ENCODE measurements at places on chromosomes 3 and 15.

- DNase-seq: no peak
Measured at GRCh38 chr15:44188795-44189194, 6.3 kb downstream of the FRMD5 start.

DNA sequence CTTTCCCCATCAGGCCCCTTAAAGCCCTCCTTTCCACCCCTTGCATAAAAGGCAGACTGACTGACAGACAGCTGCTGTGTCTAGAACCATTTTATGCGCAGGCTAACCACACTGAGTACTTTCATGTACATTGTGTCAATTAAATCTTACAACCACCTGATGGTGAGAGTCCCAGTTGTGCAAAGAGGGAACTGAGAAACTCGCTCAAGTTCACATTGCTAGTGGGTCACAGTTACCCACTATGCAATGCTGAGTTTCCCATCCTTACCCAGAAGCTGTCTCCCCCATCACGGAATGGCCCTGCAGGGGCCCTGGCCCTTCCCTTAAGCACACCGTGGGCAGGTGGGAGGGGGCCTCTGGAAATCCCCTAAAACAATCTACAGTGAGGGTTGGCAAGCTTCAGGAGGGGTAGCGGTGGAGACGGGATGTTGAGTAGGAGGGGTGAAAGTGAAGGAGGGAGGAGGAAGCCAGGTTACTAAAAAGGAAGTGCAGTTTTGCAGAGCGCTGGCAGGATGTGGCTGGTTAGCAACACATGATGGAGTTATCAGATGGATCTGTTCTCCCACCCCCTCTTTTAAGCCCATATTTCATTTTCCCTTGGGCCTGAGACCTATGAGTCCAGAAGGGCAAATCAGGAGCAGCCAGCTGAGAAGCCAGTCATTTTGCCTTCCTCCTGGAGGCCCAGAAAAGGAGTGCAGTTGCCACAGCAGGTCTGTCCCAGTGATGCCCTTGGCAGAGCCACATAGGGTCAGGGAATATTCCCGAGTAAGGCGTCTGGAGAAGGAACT is 30.0 kb downstream of the STARD5 start:
- no peak for DNase-seq

DNA sequence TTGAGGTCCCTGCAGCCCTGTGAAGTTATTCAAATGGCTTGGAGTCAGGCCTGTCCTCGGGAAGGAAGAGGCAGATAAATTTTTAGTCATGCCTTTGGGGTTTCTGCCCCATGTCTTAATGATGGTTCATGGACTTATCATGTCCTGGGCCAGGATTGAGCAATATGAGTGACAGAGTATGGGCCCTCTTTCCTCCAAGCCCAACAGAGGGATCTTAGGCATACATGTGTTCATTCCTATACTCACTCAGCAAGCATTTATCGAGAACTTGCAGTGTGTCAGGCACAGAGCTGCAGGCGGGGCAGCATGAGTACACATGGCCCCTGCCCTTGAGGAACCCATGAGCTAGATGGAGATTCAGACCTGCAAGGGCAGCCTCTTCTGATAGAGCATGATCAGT is 6.2 kb downstream of the ESYT3 start:
- no peak for DNase-seq

DNA sequence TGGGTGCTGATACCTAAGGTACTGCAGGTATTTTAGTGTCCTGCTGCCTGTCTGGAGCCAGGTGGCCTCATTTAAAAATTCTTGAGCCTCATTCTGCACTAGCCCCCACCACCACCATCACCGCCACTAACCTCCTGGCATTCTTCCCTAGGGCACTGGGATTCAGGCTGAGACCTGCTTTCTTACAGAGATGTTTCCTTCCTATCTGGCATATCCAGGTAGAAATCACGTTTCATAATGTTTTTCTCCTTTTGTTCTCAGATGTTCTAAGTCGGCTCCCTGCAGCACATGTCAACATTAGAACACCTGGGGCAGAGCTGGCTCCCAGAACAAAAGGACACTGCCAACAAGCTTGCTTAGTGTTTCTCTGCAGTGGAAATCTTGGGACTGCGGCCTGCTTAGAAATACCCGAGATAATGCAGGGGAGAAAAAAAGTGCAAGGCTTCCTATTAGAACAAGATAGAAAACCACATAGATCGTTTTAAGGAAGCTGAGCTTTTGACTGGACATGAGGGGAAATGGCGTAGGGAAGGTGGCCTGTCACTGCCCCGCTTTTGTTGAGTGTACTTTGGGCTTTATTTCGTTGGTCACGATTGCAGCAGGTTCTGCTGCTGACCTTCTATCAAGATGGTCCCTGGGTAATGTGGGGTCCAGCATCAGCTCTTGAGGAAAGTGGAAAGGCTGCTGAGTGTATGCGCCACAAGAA is 59.6 kb upstream of the PPARG start:
- no peak for DNase-seq

DNA sequence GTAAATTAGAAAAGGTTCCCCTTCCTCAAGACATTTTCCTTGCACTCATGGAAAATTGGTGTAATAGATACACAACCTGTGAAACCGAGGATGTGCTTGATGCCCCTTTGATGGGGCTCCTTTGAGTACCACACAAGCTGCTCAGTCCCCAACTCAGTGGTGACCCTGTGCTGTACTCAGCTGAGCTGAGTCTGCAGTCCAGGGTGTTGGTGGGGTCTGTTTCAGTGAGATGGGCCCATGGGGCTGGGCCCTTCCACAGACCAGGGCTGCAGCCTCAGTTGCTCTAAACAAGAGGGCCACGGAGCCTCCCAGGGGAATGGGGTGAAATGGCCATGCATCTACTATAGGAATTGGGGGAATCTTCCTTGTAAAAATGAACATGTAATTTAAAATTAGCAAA is 39.3 kb downstream of the KY start:
- no peak for DNase-seq

- no peak for DNase-seq
Measured at GRCh38 chr3:2599471-2599870, 500.8 kb downstream of the CNTN4 start.

- no peak for DNase-seq
Measured at GRCh38 chr3:99639579-99639978, 1.2 kb downstream of the COL8A1 start.

GRCh38 chr15:79516155-79516554 is 84.0 kb downstream of the MINAR1 start:
- no peak for DNase-seq

DNA sequence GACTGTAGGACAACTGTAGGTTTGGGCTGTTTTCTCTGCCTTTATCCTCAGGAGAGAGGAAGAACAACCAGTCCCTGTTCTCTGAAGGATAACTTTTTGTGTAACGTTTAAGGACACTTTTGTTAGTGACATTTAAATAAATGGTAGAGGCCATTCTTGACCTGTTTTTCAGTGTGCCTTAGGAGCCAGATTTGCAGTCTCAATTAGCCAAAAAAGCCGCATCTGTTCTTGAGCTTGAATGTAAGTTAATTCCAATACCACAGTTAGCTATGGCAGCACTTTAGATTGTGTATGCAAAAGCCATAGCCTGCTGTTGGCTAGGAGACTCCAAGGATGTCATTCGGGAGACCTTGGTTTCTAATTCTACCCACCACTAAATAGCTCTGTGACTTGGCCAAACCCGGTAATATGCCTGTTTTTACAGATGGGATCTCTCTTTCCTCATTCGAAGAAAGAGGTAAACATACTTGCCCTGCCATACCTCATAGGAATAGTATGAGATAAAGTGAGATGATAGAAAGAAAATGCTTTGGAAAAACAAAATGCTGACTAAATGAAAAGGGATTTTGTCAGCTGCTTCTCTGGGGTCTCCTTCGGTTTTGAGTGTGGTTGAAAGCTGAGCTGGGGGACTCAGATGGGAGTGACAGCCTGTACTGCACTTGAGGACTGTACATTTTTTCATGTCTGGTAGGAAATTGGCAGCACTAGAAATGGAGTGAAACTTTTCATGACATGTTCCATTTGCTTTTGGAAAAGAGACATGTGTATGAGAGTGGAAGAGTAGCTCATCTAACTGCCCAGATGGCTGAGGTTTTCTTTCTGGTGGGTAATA is 57.3 kb upstream of the ROPN1 start:
- no peak for DNase-seq

- no peak for DNase-seq
Measured at GRCh38 chr3:133381346-133382109, 18.3 kb upstream of the BFSP2 start.

- no peak for DNase-seq
Measured at GRCh38 chr3:140753865-140754754, 76.2 kb downstream of the TRIM42 start.

- DNase-seq: no peak
Measured at GRCh38 chr3:32017286-32017685, 35.7 kb downstream of the ZNF860 start.

DNA sequence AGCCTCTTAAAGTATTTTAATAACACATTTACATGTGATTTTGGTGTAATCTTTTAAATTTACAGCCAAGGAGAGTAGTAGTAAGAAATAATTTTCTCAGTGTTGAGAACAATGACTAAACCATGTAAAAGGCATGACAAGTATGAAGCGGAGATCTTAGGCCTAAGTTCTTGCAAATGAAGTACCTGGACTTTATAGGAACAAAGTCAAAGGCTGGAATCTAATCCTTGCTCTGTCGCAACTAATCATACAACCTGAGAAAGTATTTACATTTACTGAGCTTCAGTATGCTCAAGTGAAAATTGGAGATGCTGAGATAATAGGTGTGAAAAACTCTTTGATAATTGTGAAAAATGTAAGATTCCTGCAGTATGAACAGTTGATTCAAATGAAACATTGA is 86.4 kb upstream of the VGLL3 start:
- DNase-seq: no peak

DNA sequence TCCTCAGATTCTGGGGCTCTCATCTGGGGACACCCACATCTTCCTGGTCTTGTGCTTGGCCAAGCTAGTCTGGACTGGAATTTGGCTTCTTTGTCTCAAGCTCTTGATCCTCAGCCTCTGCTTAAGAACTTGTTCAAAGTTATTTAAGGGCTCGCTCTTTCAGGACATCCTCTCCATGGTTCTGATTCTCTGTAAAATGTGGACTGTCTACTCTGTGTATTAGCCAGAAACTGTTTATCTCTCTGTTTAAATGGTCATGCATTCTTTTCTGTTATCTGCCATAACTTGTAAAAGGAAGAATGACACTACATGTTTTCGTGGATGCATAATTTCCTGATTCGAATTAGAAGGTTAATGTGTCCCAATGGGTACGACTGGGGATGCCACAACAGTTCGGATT is 79.4 kb downstream of the COL6A5 start:
- no peak for DNase-seq

DNA sequence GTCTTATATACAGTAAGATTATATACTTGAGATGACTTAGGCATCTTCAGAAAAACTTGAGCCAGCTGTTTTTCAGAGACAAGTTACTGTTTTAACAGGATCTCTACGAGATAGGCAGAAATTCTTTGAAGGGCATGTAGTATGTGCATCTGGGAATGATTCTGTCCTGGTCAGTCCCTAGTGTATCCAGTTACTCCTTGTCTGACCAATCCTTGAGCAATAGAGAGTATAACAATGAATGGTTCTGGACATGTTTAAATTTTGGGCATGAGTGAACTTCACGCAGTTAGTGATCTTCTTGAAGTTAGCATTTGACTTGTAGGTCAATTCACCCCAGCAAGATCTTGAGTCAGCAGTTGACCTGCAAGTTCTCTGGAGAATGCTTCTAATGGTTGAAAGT is 24.7 kb upstream of the HHLA2 start:
- DNase-seq: no peak

DNA sequence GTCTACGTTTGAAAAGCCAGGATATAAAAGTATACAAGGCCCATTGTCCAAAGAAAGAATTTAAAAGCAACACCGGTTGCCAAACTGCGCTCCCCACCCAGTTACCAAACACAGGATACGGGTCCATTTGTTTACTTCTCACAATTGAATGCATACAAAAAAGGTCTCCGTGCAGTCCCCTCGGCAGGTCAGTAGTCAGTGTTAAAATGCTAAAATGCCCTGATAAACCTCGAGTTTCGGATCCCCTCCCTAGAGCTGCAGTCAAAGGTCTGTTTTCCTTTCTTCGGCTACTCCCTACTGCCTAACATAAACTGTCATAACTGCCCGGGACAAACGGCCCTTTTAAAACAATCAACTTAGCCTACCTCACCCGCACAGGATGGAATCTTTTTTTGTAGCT is 534.6 kb downstream of the FOXP1 start:
- peak; percentile 38 for DNase-seq

GRCh38 chr3:129047553-129047839 is 13.1 kb upstream of the GP9 start:
- no peak for DNase-seq

DNA sequence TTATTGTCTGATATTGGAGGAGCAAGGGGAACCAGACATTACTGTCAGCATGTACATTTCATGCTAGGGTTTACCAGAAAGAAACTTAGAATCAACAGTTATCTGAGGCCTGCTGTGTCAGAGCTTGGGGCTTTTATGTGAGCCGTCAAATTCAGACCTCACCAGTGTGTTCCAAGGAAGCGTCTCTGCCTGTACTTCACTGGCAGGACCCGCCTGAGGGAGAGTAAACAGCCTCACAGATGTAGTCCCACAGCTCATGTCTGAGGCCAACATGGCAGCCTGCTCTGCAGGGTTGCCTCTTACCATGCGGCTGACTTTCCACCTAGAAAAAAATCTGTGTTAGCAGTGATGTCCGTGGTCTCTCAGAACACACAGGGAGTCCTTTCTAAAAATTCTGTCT is 74.3 kb downstream of the GHSR start:
- no peak for DNase-seq

DNA sequence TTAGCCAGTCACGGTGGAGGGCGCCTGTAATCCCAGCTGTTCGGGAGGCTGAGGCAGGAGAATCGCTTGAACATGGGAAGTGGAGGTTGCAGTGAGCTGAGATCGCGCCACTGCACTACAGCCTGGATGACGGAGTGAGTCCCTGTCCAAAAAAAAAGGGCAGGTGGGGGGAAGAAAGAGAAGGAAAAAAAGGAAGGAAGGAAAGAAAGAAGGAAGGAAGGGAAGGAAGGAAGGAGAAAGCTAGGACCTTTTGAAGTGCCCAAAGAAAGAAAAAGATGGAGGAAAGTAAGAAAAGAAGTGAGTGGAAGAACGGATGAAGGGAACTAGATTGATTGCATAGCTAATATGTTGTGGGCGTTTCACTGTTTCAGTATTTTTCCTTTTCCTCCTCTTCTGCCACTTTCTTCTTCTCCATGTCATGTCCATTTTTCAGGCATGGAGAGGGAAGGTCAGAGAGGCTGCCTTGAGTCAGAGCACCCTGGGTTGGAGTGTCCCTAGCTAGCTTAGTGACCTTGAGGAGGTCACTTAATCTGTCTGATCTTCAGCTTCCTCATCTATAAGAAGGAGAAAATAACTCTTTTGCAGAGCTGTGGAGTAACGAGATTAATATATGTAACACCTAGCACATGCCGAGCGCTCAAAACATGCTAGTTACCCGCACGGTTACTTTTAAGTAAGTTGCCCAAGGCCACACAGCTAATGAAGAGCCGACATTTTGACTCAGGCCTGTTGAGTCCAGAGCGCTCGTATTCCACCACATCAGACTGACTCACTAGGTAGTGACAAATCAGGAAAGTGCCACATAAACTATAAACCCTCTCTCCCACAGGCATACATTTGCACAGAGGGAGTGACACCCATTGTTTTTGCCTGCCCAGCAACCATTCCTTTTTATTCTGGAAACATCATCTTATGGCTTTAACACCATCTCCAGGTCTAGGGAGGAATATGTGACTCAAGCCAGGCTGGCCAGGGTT is 42.2 kb downstream of the BHLHE40 start:
- no peak for DNase-seq

GRCh38 chr3:59249698-59250361 is 200.0 kb upstream of the CFAP20DC start:
- no peak for DNase-seq
